Activated CD4-positive, CD25-positive, alpha-beta regulatory T cell treated with anti-CD3 and anti-CD28 coated beads, Interleukin-2, amount 50 U/mL, for 24 hours (primary cell): ENCODE measurements at places on chromosomes 5 and 9.

DNA sequence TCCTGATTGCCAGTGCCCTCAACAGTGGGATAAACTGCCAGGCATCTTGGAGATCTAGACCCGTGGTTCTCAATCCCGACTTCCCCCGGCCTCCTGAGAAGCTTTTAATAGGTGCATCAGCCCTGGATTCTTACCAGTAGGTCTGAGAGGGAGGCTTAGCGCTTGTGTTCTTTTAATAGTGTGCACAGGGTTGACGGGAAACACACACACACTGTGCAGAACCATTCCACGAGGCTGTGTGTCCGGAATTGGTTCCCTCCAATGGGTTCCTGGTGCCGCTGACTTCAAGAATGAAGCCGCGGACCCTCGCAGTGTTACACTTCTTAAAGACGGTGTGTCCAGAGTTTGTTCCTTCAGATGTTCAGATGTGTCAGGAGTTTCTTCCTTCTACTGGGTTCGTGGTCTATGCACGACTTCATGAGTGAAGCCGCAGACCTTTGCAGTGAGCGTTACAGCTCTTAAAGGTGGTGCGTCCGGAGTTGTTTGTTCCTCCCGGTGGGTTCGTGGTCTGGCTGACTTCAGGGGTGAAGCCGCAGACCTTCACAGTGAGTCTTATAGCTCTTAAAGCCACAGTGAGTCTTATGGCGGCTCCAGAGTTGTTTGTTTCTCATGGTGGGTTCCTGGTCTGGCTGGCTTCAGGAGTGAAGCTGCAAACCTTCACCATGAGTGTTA, 46.6 kb upstream of the PRSS3 start:
- ATAC-seq: no peak

- no peak for ATAC-seq
These were observed 200.1 kb upstream of the DAB2 start for GRCh38 chr5:39624890-39625289.

GRCh38 chr5:53334431-53334941, 145.9 kb upstream of the FST start:
- no peak for ATAC-seq

DNA sequence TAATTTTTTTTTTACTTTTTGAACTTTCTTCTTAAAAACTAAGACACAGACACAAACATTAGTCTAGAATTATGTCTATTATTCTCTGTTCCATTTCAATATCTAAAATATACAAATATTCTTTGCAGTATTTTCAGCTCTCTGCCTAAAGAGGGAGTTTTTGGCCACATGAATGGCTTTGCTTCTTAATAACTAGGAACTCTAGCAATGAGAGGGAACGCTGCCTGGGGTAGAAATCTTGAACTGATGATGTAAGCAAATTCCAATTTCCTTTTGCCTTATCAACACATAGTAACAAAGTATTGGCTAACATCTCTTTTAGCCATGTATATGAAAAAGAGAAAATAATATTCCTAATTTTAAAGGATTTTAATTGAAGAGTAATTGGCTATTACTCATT, 51.9 kb downstream of the SLC25A46 start:
- no peak for ATAC-seq

GRCh38 chr9:125747053-125747764, at the start of gene PBX3:
TSS of gene PBX3 (plus strand) at chr9:125747373.
- ATAC-seq: peak; percentile 0

DNA sequence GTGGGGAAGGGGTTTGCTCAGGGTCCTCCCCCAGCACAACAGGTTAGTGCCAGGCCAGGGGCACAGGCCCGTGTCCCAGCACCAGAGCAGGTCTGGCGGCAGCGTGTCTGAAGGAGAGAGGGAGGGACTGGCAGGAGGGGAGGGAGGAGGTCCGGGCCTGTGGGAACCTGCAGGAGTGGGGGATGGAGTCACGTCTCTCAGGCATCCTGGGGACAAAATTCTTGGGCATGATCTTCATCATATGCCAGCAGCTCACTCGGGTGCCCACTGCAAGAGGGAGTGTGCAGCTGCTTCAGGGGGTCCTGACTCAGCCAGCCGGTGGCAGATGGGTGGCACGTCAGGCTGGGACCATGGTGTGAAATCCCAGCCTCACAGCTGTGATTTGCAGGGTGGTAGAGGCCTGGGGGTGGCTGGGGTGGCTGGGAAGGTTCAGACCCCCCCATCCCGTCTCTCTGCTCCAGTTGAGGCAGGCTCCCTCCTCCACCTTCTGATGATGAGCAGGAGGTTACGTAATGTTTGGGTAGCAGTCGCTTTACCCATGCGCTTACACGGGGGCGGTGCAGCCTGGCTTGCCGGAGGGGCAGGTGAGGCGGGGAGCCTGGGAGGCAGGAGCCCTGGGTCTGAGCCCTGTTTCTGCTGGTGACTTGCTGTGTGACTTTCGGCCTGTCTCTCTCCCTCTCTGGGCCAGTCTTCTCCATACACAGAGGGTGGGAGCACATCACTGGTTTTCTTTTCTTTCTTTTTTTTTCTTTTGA, 40.5 kb downstream of the NCS1 start:
- ATAC-seq: no peak

- no peak for ATAC-seq
These were observed 18.1 kb downstream of the GSN start for GRCh38 chr9:121285835-121286687.

DNA sequence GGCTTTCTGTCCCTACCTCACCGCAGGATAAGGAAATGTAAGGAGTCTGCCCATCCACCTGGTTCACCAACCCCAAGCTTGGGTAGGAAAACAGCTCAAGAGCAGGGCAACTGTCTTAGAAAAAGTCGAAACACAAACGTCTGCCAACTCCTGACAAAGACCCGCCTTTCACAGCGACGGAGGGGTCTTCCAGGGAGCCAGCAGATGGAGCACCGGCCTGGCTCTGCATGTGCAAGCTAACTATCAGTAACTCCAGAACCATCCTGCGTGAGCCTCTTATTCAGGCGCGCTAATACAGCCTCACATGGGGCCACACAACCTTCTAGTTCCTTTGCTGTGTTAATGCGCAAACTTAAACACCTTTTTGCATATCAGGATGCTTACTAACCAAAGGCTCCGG, 26.9 kb downstream of the CAMSAP1 start:
- ATAC-seq: no peak

- peak; percentile 93 for ATAC-seq
These were observed 30.9 kb downstream of the GALNT10 start for GRCh38 chr5:154221371-154221896.

DNA sequence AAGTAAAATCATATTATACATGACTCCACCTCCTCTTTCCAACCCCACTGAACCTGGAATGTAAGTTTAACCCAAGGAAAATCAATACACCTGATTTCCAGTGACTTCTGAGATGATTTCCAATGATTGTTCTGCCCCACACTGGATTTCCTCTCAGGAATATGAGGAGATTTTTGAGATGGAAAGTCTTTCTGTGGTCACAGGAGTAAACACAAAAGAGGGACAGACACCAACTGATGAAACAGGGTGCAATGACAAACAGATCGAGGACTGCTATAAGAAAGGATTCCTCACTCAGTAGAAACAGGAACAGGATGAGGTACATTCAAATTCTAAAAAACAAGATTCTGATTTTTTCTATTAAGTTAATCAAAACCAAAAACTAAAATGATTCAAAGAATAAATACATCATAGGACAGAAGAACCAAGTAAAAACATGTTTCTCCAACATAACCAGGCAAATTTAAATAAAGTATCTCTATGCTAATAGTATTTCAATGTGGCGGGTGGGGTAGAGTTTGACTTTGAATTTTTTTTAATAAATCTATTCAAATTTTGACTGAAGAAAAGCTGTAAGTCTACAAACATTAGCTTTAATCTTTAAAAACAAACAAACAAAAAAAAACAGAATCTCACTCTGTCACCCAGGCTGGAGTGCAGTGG, 42.1 kb downstream of the DTWD2 start:
- ATAC-seq: no peak

DNA sequence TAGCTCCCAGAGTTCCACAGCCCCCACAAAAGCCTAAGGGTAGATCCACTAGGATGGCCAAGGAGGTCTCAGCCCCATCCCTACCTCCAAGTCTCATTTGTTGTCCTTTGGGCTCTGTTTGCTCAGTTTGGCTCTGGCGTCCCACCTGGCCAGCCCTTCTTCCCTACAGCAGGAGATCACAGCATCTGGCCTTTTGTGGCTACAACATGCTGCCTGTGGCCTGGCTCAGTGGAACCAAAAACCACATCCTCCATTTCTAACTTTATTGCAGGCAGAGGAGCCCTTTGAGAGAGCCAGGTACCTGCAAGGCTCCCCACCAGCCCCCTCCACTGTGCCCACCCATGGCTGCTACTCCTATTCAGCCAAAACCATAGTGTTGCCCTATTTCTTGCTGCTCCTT, 11.4 kb downstream of the JADE2 start:
- ATAC-seq: no peak

GRCh38 chr5:65446682-65447081, 35.0 kb downstream of the ADAMTS6 start:
- ATAC-seq: no peak

DNA sequence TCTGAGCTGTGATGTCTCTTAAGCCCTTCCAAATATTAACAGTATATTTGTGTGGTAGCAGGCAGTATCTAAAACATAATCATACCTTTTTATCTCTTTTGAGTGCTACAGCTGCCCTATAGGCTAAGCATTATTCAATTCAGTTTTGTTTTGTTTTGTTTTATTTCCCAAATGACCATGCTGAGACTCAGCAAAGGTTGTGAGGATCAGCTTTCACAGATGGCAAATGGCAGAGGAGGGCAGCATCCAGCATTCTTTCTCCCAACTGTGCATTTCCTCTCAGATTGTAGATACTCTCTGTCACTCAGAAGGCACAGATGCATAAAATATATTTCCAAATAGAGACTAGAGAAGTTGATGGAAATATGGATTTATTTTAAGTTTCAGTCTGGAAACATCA, 90.7 kb downstream of the DAPK1 start:
- ATAC-seq: no peak

DNA sequence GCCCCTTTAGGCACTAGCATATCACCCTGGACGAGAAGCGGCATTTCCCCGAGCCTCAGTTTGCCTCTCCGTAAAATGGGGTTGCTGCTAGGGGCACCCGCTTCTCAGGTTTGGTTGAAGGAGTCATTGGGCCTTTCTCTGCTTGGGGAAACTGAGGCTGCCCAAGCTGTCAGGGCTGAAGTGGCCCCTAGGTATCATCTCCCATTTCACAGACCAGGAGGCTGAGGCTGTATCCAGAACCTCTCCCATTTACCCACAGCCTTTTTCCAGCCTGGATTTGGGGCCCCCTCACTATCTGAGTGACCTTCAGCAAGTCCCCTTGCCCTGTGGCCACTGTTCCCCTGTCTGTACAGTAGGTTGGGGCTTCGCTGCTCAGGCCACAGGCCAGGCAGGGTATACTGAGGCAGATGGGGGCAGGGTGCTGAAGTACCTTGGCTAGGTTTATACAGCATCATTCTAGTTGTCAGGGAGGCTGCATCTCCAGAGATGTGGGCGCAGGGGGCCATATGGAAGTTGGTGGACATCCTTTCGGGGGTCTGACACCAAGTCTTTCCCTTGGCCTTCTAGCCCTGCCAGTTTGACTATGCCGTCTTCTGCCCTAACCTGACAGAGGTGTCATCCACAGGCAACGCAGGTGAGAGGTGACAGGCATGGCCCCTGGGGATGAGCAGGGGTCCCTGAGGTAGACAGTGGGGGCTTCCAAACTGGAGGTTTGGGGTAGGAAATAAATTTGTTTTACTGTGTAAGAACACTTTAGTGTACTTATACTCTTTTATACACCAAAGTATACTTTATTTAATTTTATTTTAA, 7.9 kb downstream of the FPGS start:
- ATAC-seq: no peak

- no peak for ATAC-seq
These were observed 261.1 kb downstream of the SMARCA2 start for GRCh38 chr9:2276296-2276695.

GRCh38 chr9:134855231-134855899, 25.2 kb upstream of the FCN2 start:
- ATAC-seq: no peak

DNA sequence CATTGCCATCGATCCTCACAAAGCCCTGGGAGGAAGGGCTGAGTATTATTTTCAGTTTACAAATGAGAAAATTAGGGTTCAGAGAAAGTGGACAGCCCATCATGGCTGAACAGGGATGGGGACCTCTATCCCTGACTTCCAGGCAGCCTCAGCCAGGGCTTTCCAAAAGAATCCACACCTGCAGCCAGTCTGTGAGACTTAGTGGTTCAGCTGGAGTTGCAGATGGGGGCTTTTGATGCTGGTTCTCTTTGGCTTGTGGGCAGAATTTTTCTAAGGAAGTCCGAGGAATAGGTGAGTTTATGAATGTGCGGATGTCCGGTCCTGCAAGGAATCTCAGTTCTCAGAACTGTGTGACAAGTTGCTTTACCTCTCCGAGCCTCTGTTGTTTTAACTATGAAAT, 138.1 kb downstream of the RGS3 start:
- ATAC-seq: no peak

- ATAC-seq: no peak
These were observed 4.4 kb upstream of the DCTN4 start for GRCh38 chr5:150763023-150763769.

DNA sequence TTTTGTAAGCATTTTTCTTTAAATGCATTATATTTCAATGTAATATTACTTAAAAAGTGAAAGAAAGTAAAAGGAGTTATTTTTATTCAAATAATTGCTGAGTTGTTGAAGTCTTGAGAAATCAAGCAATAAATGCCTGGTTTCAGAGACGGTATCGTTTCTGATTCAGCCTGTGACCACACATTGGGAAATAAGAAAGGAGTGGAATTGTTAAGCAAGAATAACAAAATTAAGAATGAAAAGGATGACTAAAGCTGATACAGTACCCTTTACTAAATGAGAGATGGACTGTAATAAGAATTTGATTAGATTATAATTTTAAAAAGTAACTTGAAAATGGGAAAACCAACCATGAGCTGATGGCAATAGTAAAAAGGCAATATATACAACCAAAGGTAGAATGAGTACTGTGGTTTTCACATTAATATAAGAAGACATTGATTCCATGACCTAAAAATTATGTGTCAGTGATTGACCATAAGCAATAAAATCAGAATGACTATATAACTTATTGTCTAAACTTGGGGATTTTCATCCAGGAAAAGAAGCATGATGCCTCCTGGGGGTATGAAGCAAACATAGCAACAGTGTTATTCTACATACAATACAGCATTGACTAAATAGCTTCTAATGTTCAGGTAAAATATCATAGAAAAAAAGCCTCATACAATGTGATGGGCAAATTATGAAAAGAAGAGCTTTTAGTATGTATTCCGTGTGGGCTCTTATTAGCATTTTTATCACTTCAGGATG, 101.9 kb upstream of the PRDM9 start:
- ATAC-seq: no peak

DNA sequence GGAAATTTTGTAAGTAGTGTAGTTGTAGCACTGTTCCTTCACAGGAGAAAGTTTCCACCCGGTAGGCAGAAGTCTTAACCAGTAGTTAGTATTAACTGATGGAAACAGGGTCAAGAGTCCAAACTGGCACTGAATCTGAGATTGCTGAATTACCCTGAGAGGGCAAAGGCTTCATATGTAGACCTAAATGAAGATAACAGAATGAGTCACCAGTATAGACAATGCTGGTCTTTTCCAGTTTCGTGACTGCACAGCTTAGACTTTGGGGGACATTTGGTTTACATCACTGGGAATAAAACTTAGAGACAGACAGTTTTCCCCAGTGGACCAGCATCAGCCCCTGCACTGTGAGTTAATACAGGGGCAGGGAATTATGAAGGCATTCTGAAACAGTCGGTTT, 60.5 kb downstream of the PCSK5 start:
- ATAC-seq: no peak
